ENCODE measurements at places on chromosomes 4 and X. TPM values are rescaled to one million over a fixed set of nuclear protein-coding genes. Genes with fewer than 3 reads are reported as not detected.

DNA sequence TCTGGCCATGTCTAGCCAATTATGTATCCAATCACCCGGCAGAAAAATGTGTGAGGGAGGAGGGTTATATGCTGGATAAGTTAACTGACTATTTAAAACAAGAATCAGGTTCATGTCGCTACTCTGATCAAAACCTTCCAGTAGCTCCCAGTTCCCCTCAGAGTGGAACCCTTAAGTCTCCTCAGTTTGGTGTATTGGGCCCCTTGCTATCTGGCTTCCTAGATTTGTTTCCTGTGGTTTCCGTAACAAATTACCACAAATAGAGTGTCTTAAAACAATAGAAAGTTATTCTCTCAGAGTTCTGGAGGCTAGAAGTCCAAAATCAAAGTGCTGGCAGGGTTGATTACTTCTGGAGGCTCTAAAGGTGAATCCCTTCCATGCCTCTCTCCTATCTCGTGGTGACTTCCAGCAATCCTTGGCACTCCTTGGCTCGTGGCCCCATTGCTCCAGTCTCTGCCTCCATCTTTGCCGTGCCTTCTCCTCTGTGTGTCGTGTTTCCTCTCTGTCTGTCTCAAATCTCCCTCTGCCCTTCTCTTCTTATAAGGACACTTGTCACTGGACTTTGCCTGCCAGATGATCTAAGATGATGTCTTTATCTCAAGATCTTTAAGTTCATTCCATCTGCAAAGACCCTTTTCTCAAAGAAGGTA is 10.5 kb upstream of the ENPP6 start:
- H3K36me3 ChIP-seq: no peaks in the 10 kb centered on the region
- H3K27me3 ChIP-seq: peaks cover 2% of the 10 kb centered on the region
- no peaks in the 10 kb centered on the region for H3K4me1 ChIP-seq
- no peak for DNase-seq
- H3K4me3 ChIP-seq: no peak overlapping the region

DNA sequence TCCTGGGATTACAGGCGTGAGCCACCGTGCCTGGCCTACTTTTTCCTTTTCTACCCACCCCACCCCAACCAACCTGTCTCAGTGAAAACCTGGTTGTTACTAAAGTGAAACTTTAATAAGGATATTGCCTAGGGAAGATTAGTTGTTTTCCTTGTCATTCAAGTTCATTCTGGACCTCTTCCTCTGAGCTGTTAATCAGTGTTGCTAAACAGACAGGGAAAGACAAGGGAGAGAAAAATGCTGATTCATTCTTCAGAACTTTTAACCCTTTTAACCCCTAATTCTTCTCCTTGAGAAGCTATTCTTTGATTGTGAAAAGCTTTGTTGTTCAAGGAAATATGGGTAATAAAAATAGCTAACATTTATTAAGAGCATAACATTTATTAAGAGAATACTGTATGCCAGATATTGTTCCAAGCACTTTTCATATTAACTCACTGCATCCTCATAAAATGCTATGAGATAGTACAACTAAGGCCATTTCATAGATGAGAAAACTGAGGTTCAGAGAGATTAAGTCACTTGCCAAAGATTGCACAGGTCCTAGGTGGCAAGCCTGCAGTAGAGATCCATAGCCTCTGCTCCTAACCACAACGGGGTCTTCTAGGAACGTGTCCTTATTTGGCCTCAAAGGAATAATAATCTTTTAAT is 34.8 kb downstream of the OSTC start:
- H3K36me3 ChIP-seq: no peaks in the 10 kb centered on the region
- DNase-seq: no peak
- H3K27me3 ChIP-seq: no peaks in the 10 kb centered on the region
- no peak overlapping the region for H3K27ac ChIP-seq

DNA sequence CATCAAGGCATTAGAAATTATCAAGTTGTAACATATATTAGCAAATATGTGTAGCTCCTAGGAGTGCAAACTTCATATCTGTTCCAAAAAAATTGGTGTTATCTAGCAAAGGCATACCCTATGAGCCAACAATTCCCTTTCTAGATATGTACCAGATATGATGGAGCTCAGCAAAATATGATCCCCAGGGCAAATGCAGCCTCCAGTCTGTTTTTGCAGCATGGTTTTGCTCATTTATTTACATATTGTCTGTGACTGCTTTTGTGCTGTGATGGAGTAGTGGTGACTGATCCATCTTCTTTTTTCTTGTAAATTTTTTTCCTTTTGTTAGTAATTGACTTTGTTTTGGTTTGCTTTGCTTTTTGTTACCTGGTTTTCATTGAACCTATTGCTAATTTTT is 41.0 kb downstream of the CEP135 start:
- H3K4me3 ChIP-seq: no peak overlapping the region
- H3K27me3 ChIP-seq: no peaks in the 10 kb centered on the region
- H3K4me1 ChIP-seq: no peaks in the 10 kb centered on the region
- H3K36me3 ChIP-seq: no peaks in the 10 kb centered on the region
- DNase-seq: no peak
- no peak overlapping the region for H3K27ac ChIP-seq

- H3K36me3 ChIP-seq: no peaks in the 10 kb centered on the region
- H3K4me1 ChIP-seq: no peaks in the 10 kb centered on the region
- DNase-seq: no peak
- H3K27ac ChIP-seq: no peak overlapping the region
- H3K4me3 ChIP-seq: no peak overlapping the region
These were observed 366.3 kb upstream of the CXorf51A start for GRCh38 chrX:147180886-147181285.

- no peaks in the 10 kb centered on the region for H3K4me1 ChIP-seq
- no peak overlapping the region for H3K27ac ChIP-seq
- no peaks in the 10 kb centered on the region for H3K36me3 ChIP-seq
- H3K4me3 ChIP-seq: no peak overlapping the region
- H3K27me3 ChIP-seq: no peaks in the 10 kb centered on the region
These were observed 106.2 kb upstream of the FRMPD4 start for GRCh38 chrX:12032082-12032481.

- no peaks in the 10 kb centered on the region for H3K27me3 ChIP-seq
- no peak overlapping the region for H3K27ac ChIP-seq
- H3K36me3 ChIP-seq: no peaks in the 10 kb centered on the region
- DNase-seq: peak; percentile 38
- H3K4me1 ChIP-seq: no peaks in the 10 kb centered on the region
- H3K4me3 ChIP-seq: no peak overlapping the region
These were observed 182.7 kb downstream of the KCNIP4 start for GRCh38 chr4:21765810-21766407.

DNA sequence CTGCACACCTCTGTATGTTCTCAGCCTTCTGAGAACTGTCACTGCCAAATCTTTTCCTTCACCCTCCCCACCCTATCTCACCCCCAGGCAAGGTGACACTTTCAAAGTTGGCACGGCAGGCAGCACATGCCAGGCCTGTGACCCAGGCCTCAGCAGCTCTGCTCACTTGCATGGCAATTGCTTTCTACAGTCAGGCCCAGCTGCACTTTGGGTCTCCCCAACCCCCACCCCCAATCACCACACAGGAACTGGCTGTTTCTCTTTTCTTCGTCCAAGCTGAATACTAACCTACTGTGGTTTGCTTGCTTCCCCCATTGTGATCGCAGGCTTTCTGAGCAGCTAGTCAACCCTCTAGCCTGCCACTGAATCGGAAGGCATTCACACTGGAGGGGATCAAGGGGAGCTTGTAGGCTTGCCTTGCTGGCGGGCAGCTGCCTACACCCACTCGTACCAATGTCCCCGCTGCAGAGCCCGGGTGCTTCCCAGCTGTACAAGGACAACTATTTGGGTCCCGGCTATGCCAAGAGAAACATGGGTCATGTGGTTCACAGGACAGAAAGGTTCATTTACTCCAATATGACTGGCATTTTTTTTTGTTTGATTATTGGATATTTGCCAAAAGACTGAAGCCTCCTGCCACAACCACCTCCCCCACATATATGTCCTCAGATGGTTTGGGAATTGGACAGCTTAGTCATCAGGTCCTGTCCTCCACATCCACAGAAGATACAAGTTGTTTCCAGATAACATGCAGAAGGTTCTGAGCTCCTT is 28.1 kb downstream of the SLC25A43 start:
- no peak overlapping the region for H3K4me3 ChIP-seq
- H3K27me3 ChIP-seq: no peaks in the 10 kb centered on the region
- H3K27ac ChIP-seq: no peak overlapping the region
- DNase-seq: no peak
- no peaks in the 10 kb centered on the region for H3K4me1 ChIP-seq

DNA sequence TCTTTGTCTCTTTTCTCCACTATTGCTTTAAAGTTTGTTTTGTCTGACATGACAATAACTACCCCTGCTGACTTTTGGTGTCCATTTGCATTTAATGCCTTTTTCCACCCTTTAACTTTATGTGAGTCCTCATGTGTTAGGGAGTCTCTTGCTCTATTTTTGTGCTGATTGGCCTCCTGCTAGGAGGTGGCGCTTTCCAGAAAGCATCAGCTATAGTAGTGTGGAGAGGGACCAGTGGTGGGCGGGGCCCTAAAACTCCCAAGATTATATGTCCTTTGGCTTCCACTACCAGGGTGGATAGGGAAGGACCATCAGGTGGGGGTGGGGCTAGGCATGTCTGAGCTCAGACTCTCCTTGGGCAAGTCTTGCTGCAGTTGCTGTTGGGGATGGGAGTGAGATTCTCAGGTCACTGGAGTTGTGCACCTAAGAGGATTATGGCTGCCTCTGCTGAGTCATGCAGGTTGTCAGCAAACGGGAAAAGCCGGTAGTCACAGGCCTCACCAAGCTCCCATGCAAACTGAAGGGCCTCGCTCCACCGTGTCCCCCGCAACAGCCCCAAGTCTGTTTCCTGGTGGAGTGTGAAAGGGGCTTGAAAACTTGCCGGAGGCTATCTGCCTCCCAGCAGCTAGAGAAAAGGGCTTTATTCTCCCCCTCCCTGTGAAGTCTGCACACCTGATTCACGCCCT is 156.3 kb downstream of the CPEB2 start:
- H3K27me3 ChIP-seq: no peaks in the 10 kb centered on the region
- H3K4me1 ChIP-seq: no peaks in the 10 kb centered on the region
- H3K4me3 ChIP-seq: no peak overlapping the region

GRCh38 chrX:131331152-131331551 is 42.0 kb upstream of the IGSF1 start:
- no peak overlapping the region for H3K27ac ChIP-seq
- DNase-seq: no peak
- no peaks in the 10 kb centered on the region for H3K36me3 ChIP-seq
- H3K4me3 ChIP-seq: no peak overlapping the region
- H3K27me3 ChIP-seq: no peaks in the 10 kb centered on the region

GRCh38 chr4:154743683-154744340 is at the start of gene LRAT:
LRAT (plus strand) TSS chr4:154744000; CDS start chr4:154744327, 327 bp downstream.
- no peak within 1 kb of the TSS for H3K27ac ChIP-seq
- peak within 1 kb of the TSS; percentile 48 for H3K4me3 ChIP-seq
- H3K36me3 ChIP-seq: no peaks in the 10 kb centered on the region
- peaks cover 6% of the 10 kb centered on the region for H3K27me3 ChIP-seq
- no peaks in the 10 kb centered on the region for H3K4me1 ChIP-seq

OSTC gene
- 57.8 TPM for total RNA-seq

NUP62CL gene
- 1.1 TPM for total RNA-seq

SCML2 gene
- total RNA-seq: 7.1 TPM

FANCB gene
- total RNA-seq: 4.8 TPM

DMRTC1B gene
- total RNA-seq: not detected

UGT2B10 gene
- total RNA-seq: not detected

GLA gene
- 115 TPM for total RNA-seq

SYP gene
- 12.4 TPM for total RNA-seq

APOO gene
- total RNA-seq: 36.8 TPM

RGN gene
- total RNA-seq: 3.4 TPM

RAB33A gene
- total RNA-seq: 2.2 TPM

GLUD2 gene
- total RNA-seq: 0.33 TPM

Data from Panc1 (cell line).